ENCODE measurements at places on chromosomes 5 and 9. TPM values are rescaled to one million over a fixed set of nuclear protein-coding genes. Genes with fewer than 3 reads are reported as not detected.

Gene LCN15
- not detected for total RNA-seq

Gene LCN10
- total RNA-seq, result 5.4 TPM

Gene SLCO4C1
- 0.29 TPM for total RNA-seq

Gene ZNF367
- total RNA-seq, result 40.9 TPM

Gene CBY3
- total RNA-seq, result 1.1 TPM

- no peak for DNase-seq
- H3K4me1 ChIP-seq, result no peaks in the 10 kb centered on the region
- H3K36me3 ChIP-seq, result no peaks in the 10 kb centered on the region
- no peaks in the 10 kb centered on the region for H3K27me3 ChIP-seq
- H3K27ac ChIP-seq, result no peak overlapping the region
- no peak overlapping the region for H3K4me3 ChIP-seq
Observed at GRCh38 chr9:81394881-81395675, 294.3 kb downstream of the TLE1 start.

- peaks cover 7% of the 10 kb centered on the region for H3K27me3 ChIP-seq
- H3K4me3 ChIP-seq, result no peak overlapping the region
- no peak overlapping the region for H3K27ac ChIP-seq
- H3K4me1 ChIP-seq, result no peaks in the 10 kb centered on the region
- no peaks in the 10 kb centered on the region for H3K36me3 ChIP-seq
Observed at GRCh38 chr9:132204883-132205282, 43.0 kb downstream of the NTNG2 start.
